ENCODE measurements at places on chromosomes 3 and 15.

- no peak for DNase-seq
Measured at GRCh38 chr3:187040516-187041361, 98.6 kb downstream of the RPL39L start.

DNA sequence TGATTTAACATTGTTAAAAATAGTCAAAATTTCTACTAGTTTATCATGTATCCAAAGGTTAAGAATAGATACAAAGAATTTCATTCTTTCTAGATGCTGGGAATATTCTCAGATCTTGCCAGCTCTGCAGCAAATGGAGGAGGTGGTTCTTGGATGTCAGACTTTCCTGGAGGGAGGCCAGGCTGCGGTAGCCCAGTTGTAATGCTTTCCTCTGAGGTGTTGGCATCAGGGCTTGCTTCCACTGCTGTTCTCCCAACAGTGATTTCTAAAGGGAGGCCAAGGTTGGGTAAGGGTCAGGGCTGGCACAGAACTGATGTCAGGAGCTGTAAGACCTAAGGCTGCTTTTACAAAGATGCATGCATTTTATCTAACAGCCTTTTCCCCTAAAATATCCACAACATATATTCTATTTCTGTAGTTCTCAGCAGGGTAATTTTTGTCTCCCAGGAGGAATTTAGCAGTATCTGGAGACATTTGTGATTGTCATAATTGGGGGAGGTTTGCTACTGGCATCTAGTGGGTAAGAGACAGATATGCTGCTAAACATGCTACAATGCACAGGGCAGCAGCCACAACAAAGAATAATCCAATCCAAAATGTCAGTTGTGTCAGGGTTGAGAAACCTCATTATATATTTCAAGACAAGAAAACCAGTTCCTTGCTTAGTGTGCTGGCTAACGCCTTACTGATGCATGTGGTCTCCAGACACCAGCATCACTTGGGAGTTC lies 42.0 kb upstream of the SPTSSB start:
- peak; percentile 34 for DNase-seq

GRCh38 chr3:187746442-187747281 lies 1.4 kb upstream of the BCL6 start:
- DNase-seq: no peak

DNA sequence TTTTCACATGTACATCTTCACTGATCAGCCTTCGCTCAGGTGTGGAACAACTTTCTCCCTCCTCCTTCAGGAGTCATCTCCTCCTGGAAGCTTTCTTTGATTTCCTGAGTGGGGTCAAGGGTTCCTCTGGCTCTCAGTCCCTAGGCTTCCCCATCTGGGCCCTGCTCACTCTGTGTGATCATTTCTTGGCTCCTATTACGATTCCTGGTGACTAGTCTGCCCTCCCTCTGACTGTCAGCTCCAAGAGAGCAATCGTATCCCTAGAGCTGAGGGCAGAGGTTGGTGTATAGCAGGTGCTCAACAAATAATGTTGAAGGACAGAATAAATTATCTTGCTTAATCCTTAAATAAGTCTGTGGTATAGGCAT lies 15.3 kb upstream of the PRKCD start:
- DNase-seq: no peak

GRCh38 chr15:89783111-89783860 lies 7.2 kb downstream of the MESP2 start:
- no peak for DNase-seq

- no peak for DNase-seq
Measured at GRCh38 chr15:81660976-81661375, 287.0 kb upstream of the TMC3 start.

DNA sequence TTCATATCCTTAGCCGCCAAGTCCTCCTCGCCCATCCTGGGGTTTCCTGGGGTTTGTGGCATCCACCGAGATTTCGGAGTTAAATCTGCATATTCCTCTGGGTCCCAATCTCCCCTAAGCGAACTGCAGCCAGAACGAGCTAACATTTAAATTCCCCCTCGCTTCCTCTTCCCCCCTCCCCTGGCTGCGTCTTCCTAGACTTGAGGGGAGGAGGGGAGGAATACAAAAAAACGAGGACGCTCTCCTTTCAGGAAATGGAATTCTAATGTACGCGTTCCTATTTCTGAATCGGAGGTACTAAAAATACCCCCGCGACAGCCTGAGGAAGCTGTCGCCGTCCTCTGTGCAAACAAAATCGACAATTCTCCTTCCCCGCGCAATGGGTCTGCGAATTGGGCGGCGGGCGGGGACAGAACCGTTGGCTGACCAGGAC lies 5.6 kb downstream of the FEZF2 start:
- no peak for DNase-seq

Data from substantia nigra (tissue), 51 donors.